ENCODE measurements at places on chromosomes 12 and 14.

GRCh38 chr12:83172866-83173649, 486.4 kb downstream of the TMTC2 start:
- no peak for DNase-seq

DNA sequence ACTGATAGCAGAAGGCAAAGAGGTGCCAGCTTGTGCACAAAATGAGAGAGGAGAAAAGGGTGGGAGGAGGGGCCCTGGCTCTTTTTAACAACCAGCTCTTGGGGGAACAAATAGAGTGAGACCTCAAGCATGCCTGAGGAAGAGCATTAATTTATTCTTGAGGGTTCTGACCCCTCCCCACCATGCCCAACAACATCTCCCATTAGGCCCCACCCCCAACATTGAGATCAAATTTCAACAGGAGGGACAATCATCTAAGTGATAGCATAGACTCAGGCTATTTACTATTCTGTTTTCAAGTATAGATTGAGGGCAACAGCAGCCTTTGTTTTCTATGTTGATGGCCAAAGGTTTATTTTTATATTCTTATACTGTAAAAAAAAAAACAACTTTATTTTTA, 59.7 kb downstream of the FUT8 start:
- no peak for DNase-seq

GRCh38 chr14:97280526-97280925, 483.3 kb downstream of the VRK1 start:
- DNase-seq: no peak

DNA sequence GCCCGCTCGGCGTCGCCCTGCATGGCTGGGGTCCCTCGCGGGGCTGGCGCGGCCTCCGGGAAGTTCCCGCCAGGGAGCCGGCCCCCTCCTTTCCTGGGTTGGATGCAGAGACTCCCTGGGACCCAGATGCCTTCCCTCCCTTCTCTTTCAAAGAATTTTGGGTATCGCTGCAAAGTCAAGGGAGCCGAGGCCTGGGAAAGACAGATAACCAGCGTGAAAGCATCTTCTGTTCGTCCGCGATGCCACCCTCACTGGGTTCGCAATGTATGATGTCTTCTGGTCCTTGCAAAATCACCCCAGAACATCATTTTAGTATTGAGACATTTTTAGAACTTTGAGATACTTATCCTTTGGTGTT, 451 bp downstream of the IRAK3 start:
- DNase-seq: no peak

DNA sequence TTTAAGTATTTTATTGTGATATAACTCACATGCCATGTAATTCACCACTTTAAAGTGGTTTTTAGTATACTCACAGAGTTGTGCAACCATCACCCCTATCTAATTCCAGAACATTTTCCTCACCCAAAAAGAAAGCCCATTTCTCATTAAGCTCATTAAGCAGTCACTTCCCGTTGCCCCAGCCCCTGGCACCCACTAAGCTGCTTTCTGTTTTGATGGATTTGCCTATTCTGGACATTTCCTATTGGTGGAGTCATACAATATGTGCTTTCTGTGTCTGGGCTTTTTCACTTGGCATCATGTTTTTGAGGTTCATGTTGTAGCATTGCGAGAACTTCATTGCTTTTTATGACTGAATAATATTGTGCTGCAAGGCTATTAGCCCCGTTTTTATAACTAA, 66.0 kb downstream of the ARL6IP4 start:
- no peak for DNase-seq

DNA sequence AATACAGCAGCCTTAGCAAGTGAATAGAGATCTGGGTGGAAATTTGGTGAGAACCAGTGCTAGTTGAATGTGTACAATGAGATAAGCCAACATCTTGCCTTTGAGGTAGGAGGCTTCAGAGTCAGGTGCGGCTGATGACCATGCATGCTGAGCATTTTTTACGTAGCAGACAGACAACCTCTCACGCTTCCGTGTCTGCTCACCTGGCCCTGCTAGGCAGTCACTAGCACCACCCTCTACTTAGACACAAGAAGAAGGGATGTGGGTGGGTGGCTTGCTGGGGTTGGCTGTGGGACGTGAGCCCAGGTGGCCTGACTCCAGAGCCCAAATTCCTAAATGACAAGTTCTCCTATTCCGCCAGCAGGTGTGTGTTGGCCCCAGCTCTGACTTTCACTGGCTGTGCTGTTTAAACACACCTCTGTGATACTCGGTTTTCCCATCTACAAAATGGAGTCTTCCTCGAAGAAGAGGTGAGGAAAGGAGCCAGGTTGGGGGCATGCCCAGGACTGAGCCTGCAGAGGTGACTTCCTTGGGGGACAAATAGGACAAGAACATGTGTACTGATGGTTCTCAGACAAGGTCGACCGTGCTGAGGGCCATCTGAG, 57.8 kb upstream of the BCL11B start:
- no peak for DNase-seq

DNA sequence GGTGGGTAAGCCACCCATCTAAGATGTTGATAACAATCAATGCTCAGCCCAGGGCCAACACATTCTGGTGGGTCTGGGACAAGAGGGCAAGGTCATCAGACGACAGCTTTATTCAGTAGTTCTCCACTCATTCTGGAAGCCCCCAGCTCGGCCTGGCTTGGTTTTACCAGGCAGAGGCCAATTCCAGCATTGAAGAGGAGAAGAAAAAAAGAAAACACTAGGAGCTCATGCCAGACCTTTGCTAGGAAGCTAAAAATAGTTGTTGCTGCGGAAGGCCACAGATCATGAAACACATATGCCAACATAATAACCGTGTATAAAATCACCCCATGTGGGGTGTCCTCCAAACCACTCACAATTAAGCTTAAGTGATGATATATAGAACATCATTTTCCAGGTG, 44.4 kb downstream of the CCDC60 start:
- DNase-seq: no peak

DNA sequence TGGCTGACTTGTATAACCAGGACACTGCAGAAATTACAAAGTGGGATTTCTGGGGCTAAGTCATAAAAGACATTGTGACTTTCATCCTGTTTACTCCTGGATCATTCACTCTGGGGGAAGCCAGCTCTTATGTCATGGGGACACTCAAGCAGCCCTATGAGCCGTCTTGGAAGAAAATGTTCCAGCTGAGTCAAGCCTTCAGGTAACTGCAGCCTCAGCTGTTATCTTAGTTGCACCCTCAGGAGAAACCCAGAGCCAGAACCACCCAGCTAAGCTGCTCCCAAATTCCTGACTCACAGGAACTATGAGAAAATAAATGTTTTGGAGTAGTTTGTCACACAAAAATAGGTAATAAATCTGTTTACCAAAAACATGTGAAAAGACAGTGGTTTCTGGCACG, 43.1 kb upstream of the GXYLT1 start:
- DNase-seq: no peak

DNA sequence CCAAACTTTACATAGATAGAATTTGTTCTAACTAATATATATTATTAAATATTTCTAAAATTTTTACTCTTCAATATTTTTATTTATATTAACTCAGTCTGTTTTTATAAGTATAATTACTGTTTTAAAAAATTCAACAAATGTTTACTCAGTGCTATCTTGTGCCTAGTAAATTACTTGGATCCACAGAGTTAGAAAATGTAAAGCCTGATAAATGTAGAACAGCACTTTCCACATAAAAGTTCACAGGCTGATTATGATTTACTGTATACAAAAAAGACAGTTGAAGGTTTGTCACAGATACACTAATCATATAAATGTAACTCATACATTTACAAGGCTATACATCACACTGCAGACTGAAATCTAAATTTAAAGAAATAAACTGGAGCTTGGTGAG, 170.0 kb downstream of the FOXG1 start:
- no peak for DNase-seq

DNA sequence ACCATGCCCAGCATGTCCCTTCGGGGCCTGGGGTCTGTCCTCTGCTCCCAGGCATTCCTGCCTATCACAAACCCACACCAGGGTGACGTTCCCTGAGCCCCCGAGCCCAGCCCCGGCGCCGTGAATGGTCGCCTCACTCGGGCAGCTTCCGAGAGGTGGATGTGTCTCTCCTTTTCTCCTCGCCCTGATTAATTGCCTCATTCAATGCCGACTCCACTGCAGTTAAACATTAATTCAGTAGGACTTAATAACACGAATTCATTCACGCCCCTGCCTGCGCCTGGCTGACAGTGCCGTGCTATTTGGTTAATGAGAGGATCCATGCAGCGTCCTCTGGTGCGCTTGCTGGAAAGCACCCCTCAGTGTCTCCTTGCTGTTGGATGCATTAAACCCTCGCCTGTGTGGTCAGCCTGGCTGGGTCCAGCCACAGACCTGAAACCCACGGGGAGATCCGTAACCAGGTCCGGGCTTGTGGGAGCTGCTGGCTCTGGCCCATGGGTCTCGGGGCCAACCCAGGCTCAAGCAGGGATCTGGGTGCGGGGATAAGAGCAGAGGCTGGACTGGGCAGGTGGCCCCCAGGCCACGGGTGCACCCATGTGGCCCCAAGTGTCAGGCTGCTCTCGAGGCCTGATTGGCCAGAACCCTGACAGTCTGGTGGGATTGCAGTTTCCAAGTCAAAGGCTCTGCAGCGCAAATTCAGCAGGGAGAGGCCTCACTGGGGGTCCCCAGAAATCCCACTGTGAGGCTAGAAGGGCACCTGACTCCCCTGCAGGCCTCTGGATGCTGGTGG, 55.4 kb downstream of the FBRSL1 start:
- DNase-seq: no peak

GRCh38 chr14:105591052-105591451, 64.7 kb downstream of the TMEM121 start:
- no peak for DNase-seq

DNA sequence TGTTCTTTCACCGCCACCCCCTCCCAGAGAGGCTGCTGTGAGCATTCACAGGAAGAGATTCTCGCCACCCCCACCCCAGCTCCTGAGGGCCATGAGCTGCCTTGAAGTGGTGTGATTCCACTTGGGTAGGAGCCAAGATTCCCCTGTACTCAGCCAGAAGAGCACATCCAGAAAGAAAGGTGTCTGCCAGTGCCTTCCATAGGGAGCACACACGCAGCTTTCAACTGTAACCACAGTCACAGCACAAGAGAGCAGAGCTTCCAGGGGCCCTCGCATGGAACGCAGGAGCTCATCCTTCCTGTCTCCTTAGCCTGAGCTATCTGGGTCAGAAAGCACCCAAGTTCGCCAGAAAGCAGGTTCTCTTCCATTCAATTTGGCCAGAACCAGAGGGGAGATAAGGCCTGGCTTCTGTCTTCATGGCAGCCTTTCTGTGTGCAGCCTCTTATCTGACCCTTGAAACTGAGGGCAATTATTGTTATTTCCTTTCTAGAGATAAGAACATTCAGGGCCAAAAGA, 66.6 kb upstream of the SCN8A start:
- DNase-seq: no peak

GRCh38 chr14:69093631-69094421, 59.1 kb downstream of the DCAF5 start:
- DNase-seq: no peak

GRCh38 chr12:5807090-5807414, 138.0 kb downstream of the ANO2 start:
- no peak for DNase-seq

DNA sequence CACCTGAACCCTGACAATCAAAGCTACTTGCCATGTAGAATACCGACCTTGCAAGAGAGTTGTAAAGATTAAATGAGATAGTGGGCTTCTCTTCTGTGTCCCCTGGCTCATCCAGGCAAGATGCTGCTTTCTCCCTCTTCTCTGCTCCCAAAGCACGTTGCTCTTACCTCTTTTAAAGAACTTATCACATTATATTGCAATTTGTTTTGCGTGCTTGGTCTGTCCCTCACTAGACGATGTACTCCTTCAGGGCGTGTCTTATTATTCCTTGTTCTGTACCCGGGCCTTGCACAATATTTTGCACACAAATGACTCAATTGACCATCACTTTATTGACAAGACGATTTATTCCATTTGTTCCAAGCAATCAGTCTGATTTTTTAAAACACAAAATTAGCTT, 3.3 kb downstream of the DCN start:
- DNase-seq: no peak

GRCh38 chr12:120292411-120292660, 633 bp upstream of the RNU4-2 start:
- DNase-seq: no peak

DNA sequence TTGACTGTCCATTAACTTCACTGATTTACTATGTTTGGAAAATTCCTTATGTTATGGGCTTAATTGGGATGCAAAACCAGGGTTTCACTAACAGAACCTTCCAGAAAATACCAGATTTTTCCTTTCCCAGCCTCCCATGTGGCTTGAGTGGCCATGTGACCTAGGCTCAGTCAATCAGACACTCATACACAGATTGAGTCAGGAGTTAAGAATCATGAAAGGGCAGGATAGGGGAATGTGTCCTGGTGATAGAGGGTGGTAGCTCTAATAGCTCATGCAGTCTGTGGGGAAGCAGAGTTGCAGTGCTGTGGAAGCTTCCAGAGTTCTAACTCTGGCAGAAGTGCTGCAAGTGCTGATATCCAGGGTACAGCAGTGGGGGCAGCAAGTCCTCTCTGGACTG, 134.1 kb upstream of the IFNG-AS1 start:
- DNase-seq: no peak

DNA sequence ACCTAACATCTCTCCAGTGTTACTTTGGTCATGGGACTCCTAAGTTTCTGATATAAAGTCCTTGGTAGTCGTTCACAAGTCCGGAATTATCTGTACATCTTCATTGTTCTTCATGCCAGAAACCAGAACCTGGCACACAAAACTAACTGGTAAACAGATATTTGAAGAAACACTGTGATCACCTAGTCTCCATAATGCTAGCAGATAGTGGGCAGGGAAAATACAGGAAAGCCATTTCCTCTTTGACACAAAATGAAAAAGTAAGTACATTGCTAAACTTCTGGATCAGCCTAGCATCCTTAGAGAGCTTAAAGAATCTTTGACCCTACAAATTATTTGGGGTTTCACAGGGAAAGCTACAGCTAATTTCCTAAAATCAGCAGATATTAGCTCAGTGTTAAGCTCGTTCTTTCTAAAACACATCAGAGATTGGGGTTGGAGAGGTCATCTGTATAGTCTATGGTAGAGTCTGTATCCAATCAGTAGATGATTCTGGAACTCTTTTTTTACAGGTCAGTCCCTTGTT, 4.8 kb downstream of the DDIT3 start:
- no peak for DNase-seq

DNA sequence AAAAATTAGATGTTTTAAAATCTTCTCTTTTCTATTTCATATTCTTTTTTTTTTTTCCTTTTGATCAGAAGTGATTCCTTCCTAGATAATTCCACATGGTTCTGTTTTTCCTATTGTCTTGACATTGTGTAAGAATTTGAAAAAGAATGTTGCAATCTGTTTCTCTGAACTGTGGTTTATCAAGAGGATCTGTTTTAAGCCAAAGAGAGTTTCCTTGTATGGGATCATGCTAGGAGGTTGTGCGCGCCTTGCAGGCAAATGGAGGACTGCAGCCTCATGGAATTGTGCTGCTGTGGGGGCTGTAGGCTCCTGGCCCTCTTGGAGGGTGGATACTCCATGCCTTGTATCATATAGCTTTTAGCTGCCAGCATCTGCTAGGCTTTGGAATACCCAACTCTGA, 43.3 kb upstream of the MBIP start:
- no peak for DNase-seq

- DNase-seq: peak; percentile 40
These were observed 3.0 kb downstream of the ERO1A start for GRCh38 chr14:52692248-52692962.
